ENCODE measurements at places on chromosomes 5 and 9.
A peak's percentile ranks its signal among the peaks of the same experiment; 100 is the strongest.

GRCh38 chr9:95018099-95018936 lies 291.8 kb downstream of the AOPEP start:
- no peak for DNase-seq

- DNase-seq, result no peak
These were observed 85.3 kb downstream of the FAM114A2 start for GRCh38 chr5:153953411-153953810.

- DNase-seq, result no peak
These were observed 3.3 kb downstream of the NR6A1 start for GRCh38 chr9:124767821-124768220.

DNA sequence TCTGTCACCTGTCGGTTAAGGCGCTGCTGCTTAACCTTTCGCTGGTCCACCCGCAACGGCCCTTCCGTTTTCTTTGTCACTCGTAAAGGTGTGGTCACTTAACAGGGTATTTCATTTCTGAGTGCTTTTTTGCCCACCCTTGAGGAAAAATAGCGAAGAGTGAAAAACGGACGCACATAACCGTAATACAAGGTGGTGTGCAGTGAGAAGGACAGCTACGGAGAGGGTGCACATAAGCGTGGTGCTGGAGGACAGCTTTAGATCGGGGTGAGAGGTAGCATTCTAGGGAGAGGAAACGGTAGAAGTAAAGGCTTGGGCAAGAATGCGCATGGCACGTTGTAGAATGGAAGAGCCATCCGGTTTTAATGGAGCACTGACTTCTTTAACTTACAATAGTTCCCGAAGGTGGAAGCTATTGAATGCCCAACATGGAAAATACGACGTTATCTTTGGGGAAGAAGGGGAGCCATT lies 761 bp downstream of the CCT5 start:
- peak; percentile 5 for DNase-seq

DNA sequence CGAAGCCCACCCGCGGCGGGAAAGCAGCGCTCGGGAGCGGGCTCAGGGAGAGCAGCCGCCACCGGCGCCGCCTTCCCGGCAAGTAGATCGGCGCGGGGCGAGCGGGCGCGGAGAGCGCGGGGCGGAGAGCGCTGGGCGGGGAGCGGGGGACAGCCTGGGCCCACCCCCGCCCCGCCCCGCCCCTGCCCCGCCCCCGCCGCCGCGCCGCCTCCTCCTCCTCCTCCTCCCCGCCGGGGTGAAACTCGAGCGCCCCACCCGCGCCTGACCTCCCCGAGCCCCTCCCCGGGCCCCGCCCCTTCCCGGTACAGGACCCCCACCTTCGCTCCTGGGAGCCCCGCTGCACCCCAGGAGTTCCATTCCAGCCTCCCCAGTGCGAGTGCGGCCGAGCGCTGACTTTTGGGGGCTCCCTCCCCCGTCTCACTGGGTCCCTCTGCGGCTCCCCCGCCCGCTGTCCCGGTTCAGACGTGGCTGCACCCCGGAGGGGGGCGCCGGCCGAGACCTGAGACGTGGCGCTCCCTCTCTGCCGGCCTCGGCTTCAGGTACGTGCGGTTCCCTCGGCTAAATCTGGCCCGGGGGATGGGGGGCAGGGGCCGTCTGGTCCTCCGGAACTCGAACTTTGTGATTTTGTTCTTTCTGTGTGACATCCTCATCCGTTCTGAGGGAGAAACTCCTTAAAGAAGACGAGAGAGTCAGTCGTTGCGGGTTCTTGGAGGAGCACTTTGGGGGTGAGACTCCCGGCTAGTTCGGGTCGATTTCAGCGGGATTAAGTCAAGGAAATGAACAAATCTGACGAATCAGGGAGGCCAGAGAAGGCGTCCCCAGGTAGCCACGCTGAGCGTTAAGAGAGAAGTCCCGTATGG lies at the start of gene SEMA5A:
Gene SEMA5A, minus strand, starts transcription at position 84 of the 860 bp plus-strand sequence. CDS start 166,129 bp downstream, outside the sequence.
- peak; percentile 19 for DNase-seq

All from CD4-positive, alpha-beta T cell treated with Interleukin-4 for 4 hours (primary cell).